ENCODE measurements at places on chromosomes 12 and 14. TPM values are rescaled to one million over a fixed set of nuclear protein-coding genes. Genes with fewer than 3 reads are reported as not detected.

DNA sequence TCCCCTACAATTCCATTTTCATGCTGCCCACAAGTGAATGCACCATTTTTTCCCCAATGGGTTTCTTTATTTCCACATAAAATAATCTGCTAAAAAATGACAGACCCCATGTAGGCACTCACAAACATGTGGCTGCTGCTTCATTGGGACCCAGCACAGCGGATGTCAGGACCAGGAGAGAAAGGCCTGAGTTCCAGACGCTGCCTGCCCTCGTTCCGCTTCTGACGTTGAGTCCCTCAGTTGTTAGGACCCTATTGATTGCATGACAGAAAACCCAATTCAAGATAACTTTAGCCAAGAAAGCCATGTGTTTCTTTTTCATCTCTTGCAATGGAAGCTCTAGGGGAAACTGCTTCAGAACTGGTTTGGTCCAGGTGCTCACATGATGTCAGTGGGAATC lies 34.6 kb downstream of the ADGRD1 start:
- no peaks in the 10 kb centered on the region for H3K36me3 ChIP-seq
- H3K4me1 ChIP-seq = peaks cover 26% of the 10 kb centered on the region
- H3K27ac ChIP-seq = no peak overlapping the region
- H3K4me3 ChIP-seq = no peak overlapping the region
- no peak for DNase-seq

GRCh38 chr14:102026934-102027333 lies 59.9 kb downstream of the HSP90AA1 start:
- no peaks in the 10 kb centered on the region for H3K27me3 ChIP-seq
- H3K4me1 ChIP-seq = no peaks in the 10 kb centered on the region
- no peak overlapping the region for H3K27ac ChIP-seq

The SMIM41 gene
- not detected for total RNA-seq

GRCh38 chr14:58677996-58678395 lies 40.2 kb downstream of the DACT1 start:
- no peaks in the 10 kb centered on the region for H3K27me3 ChIP-seq
- H3K36me3 ChIP-seq = no peaks in the 10 kb centered on the region
- no peaks in the 10 kb centered on the region for H3K4me1 ChIP-seq
- no peak for DNase-seq

Data from thyroid gland (tissue), 4 donors.